ENCODE measurements at places on chromosomes 1 and 21. TPM values are rescaled to one million over a fixed set of nuclear protein-coding genes. Genes with fewer than 3 reads are reported as not detected.

The ARHGAP29 gene
- total RNA-seq = 59.2 TPM

The C1orf226 gene
- not detected for total RNA-seq

The NPR1 gene
- total RNA-seq = 6.3 TPM

The TTC34 gene
- 0.20 TPM for total RNA-seq

The DIO1 gene
- total RNA-seq = not detected

The PTPN7 gene
- total RNA-seq = not detected

The BLACAT1 gene
- total RNA-seq = under 0.01 TPM

The AGO4 gene
- total RNA-seq = 12.5 TPM

All from subcutaneous preadipocyte (primary cell).